Stimulated activated CD4-positive, alpha-beta T cell treated with anti-CD3 and anti-CD28 coated beads, Interleukin-12 subunit alpha, Interleukin-12 subunit beta, amount 100 ng/mL, for 24 hours (primary cell): ENCODE measurements at places on chromosomes 2 and 18.

- no peak for DNase-seq
Measured at GRCh38 chr2:27451095-27451494, 8.9 kb downstream of the KRTCAP3 start.

GRCh38 chr2:5125017-5125730 lies 567.0 kb upstream of the SOX11 start:
- DNase-seq: no peak

- DNase-seq: no peak
Measured at GRCh38 chr2:47360927-47361326, 42.0 kb upstream of the MSH2 start.

DNA sequence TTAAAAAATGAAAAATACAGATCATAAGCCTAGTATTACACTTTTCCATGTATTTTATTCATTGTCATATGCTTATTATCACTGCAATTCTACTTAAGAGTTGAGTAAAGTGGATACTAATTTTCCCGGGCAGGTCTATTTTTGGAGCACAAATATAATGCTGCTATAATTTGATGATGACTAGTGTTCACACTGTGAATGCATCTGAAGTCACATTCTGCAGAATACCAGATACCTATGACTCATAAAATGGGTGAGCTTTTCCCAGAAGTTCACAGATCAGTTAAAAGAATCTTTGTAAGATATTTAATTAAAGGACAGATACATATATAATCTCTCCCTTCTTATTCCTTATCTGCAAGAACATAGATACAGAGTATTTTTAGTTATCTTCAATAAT lies 79.8 kb upstream of the MC4R start:
- DNase-seq: no peak

DNA sequence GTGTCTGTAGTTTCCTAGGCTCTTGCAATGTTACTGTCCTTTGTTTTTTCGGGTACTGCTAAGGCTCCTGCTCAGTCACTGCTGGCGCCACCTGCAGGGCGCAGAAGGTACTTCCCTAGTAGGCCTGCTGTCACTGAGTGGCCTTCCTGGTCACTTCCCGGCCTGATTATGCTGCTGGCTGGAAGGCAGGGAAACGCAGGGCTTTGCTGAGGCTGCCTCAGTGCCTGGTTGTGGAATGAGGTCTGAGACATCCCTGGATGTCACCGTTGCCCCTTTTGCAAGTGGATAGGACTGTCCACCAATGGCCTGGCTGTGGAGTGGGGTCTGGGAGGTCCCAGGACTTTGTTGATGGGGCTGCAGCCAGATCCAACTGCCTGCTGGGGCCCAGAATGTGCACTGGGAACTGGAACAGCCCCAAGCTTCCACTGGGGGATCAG lies 13.1 kb downstream of the DAW1 start:
- peak; percentile 52 for DNase-seq

DNA sequence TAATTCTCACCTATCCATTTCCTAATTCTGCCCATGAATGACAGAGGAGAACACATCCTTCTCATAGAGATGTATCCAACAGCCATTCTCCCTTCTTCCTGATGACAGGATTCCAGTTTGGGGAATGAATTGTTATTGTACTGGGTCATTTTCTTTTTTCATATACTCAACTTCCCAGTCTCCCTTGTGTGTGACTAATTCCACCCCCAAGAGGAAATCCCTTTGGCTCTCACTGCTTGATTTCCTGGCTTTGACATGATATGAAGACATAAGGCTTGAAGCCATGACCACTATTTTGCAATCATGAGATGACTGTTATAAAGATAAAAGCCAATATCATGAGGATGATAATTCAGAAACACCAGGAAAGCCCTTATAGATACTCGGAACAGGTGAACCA lies 384.7 kb upstream of the ACVR2A start:
- no peak for DNase-seq

- no peak for DNase-seq
Measured at GRCh38 chr2:239746559-239747246, 278.4 kb downstream of the NDUFA10 start.
